Stimulated activated CD8-positive, alpha-beta memory T cell treated with anti-CD3 and anti-CD28 coated beads, Interleukin-12 subunit alpha, Interleukin-12 subunit beta, amount 100 ng/mL, for 1 hour (primary cell): ENCODE measurements at places on chromosomes 5 and 9.

DNA sequence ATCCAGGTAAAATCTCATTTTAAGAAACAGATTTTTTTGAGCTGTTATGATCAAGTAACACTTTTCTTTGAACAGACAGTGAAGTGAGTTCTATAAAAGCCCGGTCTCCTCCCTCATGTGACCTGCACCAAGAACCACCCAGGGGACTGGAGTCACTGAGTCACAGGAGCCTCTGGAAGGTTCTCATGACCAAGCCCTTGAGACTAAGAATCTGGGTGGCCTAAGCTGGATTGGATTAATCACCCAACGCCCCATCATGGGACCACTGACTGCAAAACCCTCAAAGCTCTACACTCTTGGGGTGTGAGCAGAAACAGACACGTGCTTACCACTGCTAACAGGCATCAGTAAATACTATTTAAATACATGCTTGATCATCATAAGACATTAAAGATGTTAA lies 48.4 kb downstream of the SECISBP2 start:
- DNase-seq: no peak

DNA sequence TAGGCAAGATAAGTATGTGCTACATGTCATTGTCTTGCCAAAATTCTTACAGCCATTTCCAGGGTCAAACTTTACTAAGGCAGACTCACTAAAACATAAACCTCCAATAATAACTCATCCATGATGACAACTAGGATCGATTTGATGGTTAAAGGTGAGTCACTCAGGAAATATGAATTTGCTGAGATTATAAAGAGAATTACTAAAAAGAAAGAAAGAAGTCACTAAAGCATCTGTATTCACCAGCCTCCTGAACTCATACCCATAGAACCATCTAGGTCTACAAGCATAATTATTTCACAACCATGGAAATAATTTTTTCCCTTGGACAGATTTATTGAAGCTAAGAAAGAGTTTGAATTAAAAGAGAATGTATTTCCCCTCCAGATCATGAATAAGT lies 258.6 kb downstream of the TLE1 start:
- DNase-seq: no peak

GRCh38 chr5:141800617-141801016 lies 77.6 kb downstream of the PCDH1 start:
- DNase-seq: no peak

- no peak for DNase-seq
Measured at GRCh38 chr9:129026442-129027223, 1.5 kb downstream of the SH3GLB2 start.

DNA sequence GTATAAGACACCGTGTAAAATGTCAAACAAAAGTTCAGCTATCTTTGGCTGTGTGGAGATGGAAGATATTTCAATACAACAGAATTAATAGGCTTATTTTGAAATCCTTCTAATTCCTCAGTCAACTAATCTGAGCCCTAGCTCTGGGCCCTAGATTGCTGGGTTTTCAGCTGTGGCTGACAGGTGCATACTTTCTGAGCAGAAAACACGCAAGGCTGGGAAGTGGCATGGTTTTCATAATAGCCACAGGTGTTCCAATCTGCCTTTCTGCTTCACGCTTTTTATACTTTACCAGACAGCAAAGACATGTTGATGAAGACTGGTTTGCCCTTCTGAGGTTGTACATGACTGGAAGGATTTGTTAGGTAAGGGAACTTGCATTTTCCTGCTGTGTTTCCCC lies 20.7 kb upstream of the XPA start:
- DNase-seq: no peak

GRCh38 chr9:35001803-35002502 lies 12.4 kb downstream of the DNAJB5 start:
- no peak for DNase-seq

DNA sequence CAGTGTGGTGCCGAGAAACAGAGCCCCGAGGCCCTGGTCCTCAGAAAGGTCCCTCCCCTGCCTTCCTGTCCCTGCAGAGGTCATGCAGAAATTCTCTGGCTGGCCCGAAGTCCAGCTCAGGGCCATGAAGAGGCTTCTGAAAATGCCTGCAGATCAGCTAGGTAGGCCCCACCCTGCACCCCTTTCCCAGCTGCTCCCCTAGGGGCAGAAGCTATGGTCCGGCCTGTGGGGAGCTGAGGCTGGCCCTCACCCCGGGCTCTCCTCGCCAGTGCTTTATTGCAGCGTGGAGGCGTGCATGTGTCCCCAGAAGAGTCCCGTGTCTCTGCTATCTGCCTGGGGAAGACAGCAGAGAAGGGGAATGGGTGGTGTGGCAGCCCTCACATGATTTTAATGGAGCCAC lies 19.9 kb downstream of the REXO4 start:
- no peak for DNase-seq

DNA sequence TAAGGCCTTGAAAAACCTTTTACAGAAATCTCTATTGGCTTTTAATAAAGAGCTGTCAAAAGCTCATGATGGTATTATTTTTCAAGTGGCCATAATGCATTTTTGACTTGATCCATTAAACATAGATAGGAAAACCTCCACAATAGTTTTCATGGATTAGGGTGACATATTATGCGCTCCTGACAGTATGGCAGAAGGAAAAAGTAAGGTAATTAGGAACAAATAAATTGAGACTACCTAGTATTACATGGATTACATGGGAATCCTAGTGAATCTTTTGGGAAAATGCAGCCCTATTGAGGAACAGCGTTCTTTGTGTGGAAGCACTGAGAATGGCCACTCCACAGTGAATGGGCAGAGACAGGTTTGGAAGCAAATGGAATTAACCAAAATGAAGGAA lies 171.2 kb downstream of the TRPM3 start:
- no peak for DNase-seq

GRCh38 chr9:121883281-121884056 lies 209.6 kb downstream of the TTLL11 start:
- no peak for DNase-seq

DNA sequence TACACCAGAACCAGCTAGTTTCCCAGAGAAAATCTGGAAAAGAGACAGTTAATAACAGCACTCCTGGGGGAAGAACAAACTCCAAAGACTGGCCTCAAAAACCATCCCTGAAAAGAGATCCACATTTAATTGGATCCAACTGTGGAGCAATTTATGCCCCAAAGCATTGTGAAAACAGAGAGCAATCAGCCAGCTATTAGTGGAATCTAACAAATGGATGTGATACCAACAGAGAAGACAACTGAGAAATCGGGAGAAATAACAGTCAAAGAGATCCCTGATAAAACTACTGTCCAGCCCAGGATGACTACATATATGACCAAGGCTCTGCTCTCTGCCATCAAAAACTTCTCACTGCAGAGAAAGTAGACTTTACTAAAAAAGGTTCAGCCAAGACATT lies 40.5 kb upstream of the TRIO start:
- no peak for DNase-seq

- DNase-seq: no peak
Measured at GRCh38 chr5:54533541-54534190, 16.1 kb downstream of the SNX18 start.

GRCh38 chr5:83414601-83415000 lies 56.9 kb upstream of the VCAN start:
- no peak for DNase-seq

DNA sequence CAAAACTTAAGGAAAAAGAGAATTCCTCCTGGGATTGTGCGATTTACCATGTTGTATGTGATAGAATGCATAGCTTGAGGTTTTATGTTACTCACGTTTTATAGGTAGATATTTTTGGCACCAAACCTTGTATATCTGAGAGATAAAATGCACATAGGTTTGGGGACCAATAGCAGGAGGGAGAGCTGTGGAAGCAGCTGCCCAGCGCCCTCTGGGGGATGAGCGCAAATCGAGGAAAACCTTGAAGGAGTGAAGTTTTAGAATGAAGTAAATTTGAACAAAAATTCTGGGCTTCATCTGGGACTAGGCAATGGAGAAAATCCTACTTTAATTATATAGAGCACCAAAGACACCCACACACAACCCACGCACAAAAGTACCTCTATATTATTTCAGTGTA lies 197.0 kb downstream of the ADCY2 start:
- DNase-seq: no peak

DNA sequence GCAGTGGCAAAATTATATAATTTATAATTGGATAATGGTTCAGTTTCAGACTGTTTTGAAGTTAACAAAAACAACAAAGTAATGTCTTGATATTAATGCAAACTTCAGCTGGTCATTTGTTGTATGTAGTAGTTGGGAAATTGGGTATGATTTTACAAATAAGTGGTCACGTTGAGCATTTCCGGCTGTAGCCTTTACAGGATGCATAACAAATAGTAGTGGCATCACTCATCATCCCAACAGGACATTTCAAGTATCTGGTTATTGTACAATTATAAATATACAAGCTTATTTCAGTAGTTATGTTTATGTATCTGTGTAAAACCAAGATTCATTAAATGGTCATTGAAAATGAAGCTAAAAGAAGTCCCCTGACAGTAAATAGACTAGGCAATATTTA lies 72.9 kb downstream of the SMIM15 start:
- no peak for DNase-seq

DNA sequence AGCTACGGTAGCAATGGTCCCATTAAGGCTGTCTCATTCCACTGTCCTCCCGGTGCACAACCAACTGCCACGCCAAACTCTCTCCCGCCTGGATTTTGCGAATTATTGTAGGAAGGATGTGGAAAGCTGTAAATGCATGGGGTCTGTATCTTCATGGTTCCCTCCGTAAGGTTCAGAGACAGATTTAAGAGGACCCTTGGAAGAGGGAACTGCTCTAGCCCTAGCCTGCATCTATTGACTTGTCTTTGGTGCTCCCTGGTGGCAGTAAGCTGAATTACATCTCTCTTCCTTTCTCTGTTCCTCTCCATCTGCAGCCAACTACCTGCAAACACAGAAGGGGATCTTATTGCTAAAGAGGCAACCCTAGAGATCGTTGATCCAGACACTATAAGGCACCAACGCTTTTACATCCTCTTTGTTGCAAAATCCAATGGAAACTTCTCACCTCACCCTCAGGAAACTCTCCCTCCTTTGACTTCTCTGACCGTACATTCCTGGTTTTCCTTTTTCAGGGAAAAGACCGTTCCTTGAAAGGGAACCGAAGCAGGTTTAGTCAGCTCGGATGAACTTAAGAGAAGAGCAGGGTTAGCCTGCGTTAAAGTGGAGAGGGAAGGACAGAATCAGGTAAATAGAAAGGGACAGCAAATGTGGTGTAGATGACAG lies 11.9 kb downstream of the CAPSL start:
- DNase-seq: peak; percentile 40

DNA sequence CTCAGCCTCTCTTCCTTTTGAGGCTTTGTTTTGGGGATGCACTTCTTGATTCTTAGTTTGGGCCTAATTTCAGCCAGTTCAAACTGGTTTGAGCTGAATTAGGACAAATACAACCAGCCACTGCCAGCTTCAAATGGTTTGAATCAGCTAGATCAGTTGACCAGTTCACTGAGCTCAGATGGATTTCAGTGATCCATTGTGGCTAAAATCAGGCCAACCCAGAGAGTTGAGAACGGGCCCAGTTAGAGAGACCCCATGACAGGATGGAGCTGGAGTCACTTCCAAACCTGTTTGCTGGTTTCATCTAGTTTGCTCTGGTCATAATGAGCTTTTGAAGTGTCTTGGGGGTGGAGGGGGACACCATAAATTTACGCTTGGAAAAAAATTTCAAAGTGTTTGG lies 48.0 kb upstream of the NEK6 start:
- no peak for DNase-seq

DNA sequence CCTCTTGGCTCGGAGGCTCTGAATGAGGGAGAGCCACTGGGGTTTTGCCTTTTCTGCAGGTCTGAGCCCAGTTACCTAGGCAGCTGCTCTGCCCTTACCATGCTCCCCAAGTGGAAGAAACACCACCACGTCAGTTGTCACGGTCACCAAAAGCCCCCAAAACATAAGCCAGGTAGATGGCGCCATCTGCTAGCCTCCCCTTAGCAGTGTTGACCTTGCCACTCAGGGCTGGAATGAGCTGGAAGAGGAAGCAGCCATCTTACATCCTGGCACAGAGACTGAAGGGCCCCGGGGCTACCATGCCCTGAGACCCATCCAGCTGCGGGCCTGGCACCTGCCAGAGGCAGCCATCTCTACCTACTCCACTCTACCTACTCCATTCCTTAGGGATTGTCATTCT lies 7.4 kb downstream of the ZER1 start:
- DNase-seq: no peak

DNA sequence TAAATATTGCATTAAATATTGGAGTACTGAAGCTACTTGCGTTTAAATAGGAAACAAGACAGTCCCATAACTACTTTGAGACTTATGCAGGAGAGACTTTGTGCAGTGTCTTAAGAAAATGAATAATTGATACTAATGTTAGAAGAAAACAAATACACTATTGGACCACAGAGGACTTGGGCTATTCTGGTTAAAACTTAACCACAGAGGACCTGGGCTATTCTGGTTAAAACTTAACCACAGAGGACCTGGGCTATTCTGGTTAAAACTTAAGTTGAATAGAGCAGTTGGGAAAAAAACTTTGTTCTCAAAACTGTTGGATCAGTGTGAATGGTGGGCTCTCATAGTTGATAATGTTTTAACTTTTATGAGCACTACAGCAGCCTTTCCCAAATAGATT lies 141.7 kb downstream of the WDR70 start:
- DNase-seq: no peak

DNA sequence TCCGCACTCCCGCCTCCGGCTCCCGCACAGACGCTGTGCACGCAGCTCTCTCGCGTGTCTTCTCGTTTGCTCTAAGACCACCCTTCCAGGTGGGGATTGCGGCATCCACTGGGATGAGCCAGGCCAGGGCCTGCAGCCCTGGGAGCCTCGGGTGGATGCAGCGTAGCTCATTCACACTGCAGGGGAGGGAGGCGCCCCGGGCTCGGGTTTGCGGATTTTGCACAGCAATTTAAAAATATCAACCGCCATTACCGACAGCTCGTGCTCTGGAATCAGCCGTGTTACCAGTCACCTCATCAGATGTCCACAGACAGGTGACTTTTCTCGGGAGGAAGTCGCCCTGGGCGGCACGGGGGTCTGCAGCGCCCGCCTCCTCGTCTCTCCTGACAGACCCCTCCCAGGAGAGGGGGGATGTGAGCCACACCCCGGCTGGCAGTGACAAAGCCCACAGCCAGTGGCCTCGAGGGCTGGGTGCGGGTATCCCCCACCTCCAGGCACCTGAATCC lies 20.8 kb upstream of the SLC6A3 start:
- DNase-seq: no peak

DNA sequence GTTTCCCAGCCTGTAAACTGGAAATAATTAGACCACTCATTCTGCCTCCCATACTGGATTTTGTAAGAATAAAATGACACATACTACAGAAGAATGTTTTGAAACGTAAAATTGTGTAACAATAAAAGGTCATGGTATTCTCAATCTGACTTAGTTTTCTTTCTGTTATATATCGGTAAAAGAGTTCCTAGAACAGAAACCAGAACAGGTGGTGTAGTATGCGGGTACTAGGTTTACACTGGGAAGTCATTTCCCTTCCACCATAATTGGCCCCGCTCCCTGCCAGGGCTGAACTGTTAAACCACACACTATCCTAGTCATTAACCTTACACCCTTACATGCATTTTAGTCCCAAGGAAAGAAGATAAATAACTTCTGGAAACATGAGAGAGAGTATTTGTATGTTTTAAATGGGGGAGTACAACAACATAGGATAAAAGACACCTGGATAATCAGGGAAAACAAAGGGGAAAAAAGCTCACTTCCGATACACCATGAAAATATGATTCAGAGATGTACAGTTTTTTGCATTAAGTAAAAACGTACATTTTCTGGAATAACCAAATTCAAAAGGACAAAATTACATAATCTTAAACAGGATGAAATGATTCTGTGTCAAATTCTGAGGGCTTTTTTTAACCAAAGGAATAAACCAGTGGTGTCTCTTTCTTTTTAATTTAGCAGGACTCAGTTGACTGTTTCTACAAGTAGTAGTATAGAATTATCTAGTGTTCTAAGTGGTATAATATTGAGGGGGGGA lies 199.7 kb downstream of the GLIS3 start:
- no peak for DNase-seq
